ENCODE measurements at places on chromosomes 3 and 15.

DNA sequence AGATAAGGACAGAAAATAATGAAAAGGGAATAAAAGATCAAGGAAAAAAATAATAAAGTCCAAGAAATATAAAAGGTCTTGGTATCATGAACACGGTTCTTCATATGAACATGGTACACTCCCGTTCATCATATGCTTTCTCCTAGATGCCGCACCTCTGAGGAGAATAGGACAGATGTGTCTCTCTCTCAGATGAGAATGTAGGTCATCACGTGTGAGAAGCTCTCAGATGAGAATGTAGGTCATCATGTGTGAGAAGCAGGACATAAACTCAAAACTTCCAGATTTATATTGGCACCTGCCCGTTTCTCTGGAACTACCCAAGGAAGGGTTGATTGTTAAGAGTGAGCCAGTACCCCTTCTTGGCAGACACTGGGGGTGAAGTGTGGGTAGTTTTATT, 29.9 kb upstream of the IQCF6 start:
- no peak for DNase-seq

DNA sequence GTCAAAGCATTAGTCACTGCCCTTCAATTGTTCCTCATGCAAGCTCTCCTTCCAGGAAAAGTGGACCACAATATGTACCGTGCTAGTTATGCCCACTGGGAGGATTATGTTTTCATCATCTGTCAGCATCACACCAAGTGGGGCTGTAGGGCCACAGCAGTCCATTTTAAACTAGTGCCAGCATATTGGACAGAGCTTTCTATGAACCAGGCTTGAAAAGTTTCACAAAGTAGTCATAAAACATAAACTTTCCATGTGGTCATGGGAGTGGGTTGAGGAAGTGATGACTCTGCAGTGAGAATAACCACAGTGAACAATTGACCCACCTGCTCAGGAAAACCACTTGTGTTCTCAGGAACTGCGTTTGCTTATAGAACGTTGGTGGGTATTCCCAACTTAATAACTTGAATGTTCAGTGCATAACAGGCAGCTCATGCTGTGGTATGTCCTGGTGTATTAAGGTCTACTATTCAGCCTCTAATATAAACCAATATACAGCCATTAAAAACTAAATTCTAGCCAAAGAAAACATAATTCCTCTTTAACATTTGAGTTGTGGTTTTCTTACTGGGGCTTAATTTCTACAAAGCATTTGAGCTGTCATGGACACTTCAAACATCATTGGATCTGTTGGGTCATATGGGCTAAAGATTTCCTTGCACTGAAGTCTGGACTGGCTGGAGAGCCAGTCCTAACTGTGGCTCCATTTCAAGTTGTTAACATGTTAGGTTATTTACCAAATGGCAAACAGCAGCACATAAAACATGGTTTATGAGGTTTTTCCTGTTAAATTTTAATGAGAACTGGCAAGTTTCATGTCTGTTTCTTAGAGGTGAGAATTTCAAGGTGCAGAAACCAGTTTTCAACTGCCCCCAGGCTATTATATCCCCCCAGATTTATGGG, 274.1 kb downstream of the OTOL1 start:
- no peak for DNase-seq

- no peak for DNase-seq
Observed at GRCh38 chr3:53489787-53490458, 4.5 kb upstream of the CACNA1D start.

- DNase-seq, result no peak
Observed at GRCh38 chr3:31610700-31611275, 78.1 kb downstream of the STT3B start.

DNA sequence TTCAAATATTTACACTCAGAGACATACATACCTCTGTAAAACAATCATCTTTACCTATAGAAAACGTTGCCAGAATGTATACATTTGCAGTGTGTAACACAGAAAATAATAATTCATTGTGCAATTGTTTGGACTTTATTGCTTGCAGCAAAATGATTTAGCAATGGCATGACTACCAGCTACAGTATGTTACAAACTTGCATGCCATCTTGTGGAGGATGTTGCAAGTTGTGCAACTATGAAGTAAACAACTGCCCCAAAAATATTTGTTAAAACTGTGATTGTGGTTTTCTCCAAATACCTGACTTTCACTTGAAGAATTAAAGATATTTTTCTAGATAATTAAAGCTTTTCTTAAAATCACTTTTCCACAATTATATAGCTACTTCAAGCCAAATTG, 27.1 kb upstream of the C3orf49 start:
- no peak for DNase-seq

DNA sequence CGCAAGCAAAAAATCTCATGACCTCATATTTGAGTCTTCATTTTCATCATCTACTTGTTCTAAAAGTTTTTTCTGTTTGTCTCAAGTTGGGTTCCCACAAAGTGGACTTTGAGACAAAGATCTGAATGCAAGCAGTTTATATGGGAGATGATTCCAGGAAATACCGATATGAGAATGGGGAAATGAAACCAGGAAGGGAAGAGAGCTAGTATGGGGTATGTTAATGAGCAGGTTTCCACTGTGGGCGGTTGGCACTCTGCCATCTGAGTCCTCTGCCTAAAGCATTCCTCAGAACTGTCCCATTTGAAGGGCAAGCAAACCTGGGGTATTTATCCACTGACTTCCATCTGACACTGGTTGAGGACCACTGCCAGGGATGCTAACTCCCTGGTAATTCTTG, 8.8 kb downstream of the ADPRH start:
- peak; percentile 22 for DNase-seq

DNA sequence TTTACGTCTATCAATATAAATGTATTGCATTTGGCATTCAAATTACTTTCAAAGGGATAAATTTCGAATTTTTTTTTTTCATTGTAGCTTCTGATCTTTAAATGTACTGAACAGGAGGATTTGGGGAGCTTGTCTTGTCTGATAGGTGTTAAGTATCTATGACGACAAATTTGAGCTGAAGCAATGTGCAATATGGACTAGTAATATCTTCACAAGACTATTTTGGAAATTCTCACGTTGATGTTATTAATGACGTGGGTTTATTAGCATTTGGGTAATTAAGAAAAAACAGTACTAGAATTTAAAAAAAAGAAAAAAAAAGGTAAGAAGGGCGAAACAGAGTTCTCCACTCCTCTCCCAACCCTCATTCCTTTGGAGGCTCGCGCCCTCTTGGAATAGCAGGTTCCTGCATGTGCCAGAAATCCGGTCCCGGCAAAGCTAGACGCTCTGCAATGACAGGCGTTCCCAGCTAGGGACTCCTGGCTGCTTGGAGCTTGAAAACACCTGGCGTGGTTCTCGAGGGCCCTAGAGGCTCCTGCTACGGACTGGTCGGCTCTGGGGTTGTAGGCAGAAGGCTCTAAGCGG, 648 bp upstream of the P2RY1 start:
- DNase-seq, result no peak

- DNase-seq, result no peak
Observed at GRCh38 chr3:42733501-42734262, 31.1 kb upstream of the HHATL start.

DNA sequence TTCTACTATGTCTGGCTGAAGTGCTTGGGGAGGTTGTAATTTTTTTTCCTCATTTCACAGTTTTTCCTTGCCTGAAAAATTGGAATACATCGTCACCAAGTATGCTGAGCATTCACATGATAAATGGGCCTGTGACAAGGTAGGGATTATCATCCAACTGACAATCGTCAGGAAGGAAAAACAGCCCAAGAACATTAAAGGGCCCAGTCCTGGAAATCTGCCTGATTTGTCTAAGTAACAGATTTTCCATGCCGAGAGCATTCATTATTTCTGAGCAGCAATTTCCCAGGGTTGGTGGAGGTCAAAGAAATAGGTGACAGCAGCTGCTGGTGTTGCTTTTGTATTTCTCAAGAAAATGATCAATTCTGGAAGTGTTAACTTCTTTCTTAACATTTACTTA, 226.0 kb upstream of the CHRM5 start:
- no peak for DNase-seq

- DNase-seq, result no peak
Observed at GRCh38 chr3:166527325-166527724, 690.1 kb upstream of the BCHE start.

DNA sequence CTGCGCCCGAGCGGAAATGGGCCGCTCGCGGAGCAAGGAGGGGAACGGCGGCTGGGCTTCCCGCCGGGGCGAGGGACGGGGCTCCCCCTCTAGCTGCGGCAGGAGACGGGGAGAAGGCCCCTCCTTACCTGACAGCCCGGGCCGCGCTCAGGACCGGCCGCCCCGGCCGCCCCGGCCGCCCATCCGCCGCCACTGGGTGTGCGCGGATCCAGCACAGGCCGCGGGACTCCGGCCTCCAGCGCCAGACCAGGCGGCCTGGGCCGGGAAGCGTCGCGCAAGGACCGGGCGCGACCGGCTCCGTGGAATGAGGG, 296 bp downstream of the TPRA1 start:
- peak; percentile 17 for DNase-seq

DNA sequence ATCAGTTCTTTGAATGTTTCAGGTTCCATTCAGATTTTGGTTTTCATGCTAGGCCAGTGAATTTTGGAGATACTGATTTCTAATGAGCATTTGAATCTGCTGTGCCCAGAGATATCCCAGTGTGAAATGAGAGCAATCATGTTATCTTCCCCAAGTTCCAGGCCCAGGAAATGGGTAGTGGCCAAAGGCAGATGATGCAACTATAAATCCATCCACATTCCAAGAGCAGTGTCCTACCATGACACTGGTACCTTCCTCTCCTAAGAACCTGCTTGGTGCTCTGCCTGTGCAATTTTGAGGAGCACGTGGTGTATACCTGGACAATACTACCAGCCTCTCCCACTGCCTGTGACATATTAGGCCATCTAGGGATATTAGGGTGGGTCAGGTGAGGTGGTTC, 186.8 kb downstream of the SLCO3A1 start:
- DNase-seq, result no peak

DNA sequence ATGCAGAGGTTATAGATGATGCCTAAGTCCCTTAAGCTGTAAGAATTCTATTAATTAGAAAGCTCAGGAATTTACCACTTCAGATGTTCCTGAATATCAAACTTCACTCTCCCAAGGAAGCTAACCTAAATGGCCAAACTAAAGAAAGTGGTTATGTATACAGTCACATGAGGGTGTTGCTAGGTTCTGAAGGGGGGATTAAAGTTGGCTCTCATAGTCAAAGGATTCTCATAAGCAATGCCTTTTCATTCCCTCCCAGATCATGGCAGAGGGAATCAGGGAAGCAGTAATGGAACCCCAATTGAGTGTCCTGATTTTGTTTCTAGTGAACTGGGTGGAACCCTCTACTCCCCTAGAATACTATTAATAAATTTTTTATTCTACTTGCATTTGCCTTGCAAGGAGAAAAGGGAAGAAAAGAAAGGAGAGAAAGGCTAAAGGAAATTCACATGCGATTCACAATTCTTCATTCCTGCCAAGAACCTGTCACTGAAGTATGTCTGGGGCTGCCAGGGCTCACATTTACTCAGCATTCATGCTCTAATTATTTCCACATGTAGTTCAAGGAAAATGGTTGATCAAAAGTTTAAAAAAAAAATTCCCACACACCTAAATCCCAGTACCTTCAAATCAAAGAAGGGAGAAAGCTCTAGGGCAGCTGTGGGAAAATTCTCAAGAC, 25.1 kb downstream of the FSTL1 start:
- no peak for DNase-seq

GRCh38 chr3:126982471-126983175, at the start of gene PLXNA1:
PLXNA1 (plus strand) TSS chr3:126983115; CDS start chr3:126988594, 5,479 bp downstream.
- DNase-seq, result peak; percentile 71

- no peak for DNase-seq
Observed at GRCh38 chr15:75056036-75056435, 32.6 kb downstream of the PPCDC start.

GRCh38 chr3:16334909-16335308, 69.9 kb downstream of the OXNAD1 start:
- DNase-seq, result no peak

- no peak for DNase-seq
Observed at GRCh38 chr3:107990926-107991325, 99.9 kb downstream of the CD47 start.

All from stimulated activated CD4-positive, alpha-beta T cell treated with anti-CD3 and anti-CD28 coated beads, Interleukin-12 subunit alpha, Interleukin-12 subunit beta, amount 100 ng/mL, for 24 hours (primary cell).